Activated T-cell treated with anti-CD3 and anti-CD28 coated beads, Interleukin-2, amount 50 U/mL, for 4 hours (primary cell): ENCODE measurements at places on chromosomes 1 and 21. TPM values are rescaled to one million over a fixed set of nuclear protein-coding genes. Genes with fewer than 3 reads are reported as not detected.

The KCNE2 gene
- total RNA-seq = not detected

The SRSF4 gene
- total RNA-seq = 104 TPM

The CR1L gene
- not detected for total RNA-seq

The AUNIP gene
- total RNA-seq = 4.5 TPM

The EDN2 gene
- total RNA-seq = not detected

GRCh38 chr1:8571200-8571984 lies 246.0 kb downstream of the RERE start:
- no peak for DNase-seq

DNA sequence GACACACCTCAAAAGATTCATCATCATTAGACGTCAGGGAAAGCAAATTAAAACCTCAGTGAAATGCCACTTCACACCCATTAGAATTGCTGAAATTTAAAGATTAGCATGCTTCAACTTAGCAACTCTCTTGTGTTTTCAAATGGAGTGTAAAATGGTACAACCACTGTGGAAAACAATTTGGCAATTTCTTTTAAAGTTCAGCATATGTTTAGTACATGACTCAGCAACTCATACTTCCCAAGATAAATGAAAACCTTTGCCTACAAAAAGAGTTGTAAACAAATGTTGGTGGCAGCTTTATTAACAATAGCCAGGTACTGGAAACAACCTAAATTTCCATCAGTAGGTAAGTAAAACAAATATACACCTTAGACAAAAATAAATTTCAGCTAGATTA lies 42.7 kb downstream of the ST3GAL3 start:
- no peak for DNase-seq

DNA sequence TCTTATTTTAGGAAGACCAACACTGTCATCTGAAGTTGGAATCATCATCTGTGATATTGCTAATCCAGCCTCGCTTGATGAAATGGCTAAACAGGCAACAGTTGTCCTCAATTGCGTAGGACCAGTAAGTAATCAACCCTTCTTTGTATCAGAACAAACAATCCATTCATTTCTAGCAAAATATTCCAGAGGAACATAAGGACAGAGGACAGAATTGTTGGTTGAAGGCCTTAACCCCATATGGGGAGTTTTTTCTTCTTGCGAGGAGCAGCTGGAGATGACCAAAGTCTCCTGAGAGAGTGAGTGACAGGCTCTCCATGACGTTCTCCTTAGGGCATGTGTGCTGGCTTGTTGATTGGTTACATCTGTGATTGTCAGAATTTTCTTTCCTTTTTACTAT lies 2.7 kb downstream of the SCCPDH start:
- DNase-seq = no peak

DNA sequence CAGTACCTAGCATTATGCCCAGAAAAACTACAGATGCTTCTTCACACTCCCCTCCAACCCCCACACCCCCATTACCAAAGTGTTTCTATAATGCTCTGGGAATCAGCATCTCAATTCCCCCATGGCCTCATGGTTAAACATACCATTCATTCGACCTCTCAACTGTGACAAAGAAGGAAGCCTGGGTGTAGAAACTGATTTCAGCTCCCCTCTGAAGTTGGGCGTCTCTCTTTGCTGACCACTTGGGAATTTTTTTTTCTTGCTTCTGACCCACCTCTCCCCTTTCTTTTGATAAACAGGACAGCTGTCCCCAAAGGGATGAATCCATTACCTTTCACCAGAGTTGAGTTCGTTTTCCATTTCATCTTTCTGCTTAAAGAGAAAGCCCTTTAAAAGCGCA lies 116.4 kb upstream of the HOOK1 start:
- no peak for DNase-seq

- no peak for DNase-seq
These were observed 83.9 kb downstream of the NOS1AP start for GRCh38 chr1:162153374-162153773.

DNA sequence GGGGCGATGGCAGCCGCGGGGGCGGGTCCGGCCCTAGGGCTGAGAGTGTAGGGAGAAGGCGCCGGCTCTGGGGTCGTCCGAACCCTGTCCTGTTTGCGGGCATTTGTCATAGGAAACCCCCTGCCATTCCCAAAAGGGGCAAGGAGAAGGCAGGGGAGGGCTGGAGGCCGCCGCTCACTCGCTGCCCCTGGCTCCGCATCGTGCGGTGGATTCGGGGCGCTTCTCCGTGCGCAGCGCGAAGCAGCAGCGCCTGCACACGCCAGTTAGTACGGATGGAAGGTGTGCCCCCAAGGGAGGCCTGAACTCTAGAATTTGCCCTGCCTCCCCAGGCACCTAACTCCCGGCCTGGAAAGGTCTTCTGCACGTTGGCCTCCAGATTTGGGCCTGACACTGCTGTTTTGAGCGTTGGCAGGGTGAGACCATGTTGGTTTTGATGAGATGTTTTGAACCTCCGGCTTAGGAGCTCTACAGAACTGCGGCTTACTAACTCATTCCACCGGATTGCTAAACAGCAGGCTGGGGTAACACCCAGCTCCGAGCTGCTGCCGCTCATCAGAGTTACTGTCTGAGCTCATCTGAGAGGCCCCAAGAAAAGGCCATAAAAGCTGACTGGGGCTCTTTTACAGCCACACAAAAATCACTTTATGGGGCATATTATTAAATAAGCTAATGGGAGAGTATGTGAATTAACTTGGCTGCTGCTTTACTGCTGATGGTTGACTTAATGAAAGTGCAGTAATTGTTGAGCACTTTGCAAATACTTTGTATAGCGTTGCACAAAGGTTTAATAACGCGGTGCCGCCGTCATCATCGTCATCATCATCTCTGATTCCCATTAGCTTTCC lies 987 bp downstream of the GPR137B start:
- no peak for DNase-seq

- no peak for DNase-seq
These were observed 1.2 kb downstream of the TAL1 start for GRCh38 chr1:47230692-47231300.

- peak; percentile 41 for DNase-seq
These were observed 2.0 kb upstream of the PIP5K1A start for GRCh38 chr1:151196292-151196800.

- no peak for DNase-seq
These were observed 91.2 kb downstream of the UBIAD1 start for GRCh38 chr1:11364170-11364569.

DNA sequence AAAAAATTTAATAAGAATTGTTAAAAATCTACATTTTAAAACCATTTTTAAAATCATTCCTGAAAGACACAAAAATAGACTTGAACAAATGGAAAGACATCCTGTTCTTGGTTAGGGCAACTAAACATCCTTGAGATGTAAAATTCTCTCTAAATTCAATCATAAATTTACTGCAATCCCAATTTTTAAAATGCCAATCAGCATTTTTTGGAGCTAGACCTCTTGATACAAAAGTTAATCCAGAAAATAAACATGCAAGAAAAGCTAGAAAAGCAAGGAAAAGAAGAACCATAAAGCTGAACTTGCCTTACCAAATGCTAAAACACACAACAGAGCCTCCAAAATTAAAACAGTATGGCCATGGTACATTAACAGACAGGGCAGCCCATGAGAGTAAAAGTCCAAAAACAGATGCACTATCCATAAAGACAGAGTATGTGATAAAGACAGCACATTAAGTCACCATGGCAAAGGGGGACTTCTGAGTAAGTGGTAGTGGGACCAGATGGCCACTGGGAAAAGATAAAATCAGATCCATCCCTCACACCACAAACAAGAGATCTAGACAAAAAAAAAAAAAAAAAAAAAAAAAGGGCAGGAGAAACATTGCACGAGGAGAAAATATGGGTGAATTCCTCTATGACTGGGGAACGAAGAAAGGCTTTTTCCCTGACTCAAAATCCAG lies 51.4 kb downstream of the NPHP4 start:
- no peak for DNase-seq

GRCh38 chr1:103900005-103900404 lies 150.3 kb downstream of the AMY1C start:
- DNase-seq = no peak

GRCh38 chr21:17578876-17579275 lies 33.8 kb downstream of the BTG3 start:
- DNase-seq = no peak

GRCh38 chr1:203038891-203039608 lies 12.8 kb downstream of the PPFIA4 start:
- peak; percentile 64 for DNase-seq

DNA sequence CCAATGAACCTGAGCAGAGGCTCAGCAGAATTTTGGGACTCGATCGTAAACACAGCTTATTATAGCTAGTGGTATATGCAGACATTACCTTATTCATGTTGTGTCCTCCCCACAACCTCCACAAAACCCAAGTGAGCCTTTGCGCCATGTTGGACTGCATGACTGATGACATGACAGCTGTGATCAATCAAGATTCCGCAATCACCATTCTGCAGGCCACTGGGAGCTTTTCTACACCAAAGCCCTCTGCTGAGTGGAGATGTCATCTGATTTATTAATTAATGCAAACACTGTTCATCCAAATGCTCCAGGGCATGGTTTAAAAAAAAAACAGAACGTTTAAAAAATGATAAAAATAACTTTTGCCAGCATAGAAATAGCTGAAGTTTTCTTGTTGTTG lies 7.9 kb upstream of the SRP9 start:
- no peak for DNase-seq

DNA sequence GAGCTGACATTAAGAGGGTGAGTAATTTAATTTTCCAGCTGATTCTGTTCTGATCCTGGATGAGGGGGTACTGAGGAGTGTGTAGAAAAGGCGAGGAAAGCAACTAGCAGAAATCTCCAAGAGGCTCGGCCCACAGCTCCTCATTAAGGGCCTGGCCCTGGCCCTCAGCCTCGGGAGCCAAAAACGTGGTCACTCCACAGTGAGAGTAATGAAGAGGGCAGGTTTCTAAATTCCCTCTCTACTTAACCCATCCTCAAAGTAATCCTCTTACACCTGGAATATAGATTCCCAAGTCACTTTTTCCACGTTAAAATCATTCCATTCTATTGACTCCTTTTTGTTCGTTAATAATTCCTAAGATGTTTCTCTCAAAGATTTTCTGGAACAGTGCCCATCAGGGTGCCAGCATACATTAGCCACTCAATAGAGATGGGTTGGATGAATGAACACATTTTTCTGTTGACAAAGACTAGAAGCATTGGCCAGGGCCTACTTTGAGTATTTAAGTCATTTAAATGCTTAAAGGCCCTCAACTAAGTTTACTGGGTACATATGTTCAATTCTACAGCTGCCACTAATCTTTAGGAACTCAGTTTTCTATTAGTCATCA lies 1.1 kb upstream of the COL11A1 start:
- DNase-seq = no peak

GRCh38 chr1:155081472-155082300 lies 3.0 kb downstream of the EFNA3 start:
- DNase-seq = peak; percentile 39

GRCh38 chr1:216765346-216766300 lies 42.4 kb upstream of the ESRRG start:
- no peak for DNase-seq

DNA sequence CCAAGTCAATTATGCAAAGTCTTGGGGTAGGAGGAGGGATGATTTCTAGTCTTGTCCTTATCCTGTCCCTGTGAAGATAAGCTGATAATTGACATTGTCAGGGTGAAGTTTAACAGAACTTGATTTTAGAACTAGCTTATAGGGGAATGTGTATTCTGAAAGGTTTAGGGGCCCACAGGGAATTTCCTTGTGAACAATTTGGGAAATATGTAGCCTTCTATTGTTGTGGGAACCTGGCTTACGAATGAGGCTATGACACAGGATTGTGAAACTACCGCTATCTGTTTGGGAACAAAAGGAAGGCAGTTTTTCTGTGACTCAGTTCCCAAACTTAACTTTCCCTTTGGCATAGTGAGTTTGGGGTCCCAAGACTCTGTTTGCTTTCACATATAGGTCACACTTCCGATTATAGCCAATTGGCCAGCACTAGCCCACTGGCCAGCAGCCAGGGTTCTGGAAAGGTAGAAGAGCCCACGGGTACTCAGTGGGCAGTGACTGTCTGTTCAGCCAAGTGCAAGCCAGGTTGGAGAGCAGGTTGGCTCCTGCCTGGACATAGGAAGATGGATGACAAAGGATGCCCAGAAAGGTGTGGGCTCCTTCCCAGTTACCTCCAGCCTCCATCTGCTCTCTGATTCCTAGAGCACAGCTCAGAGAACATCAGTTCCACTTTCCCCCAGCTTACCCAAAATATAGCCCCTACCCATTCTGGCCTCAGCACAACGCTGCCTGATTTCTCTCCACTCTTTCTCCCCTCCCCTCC lies 35.5 kb downstream of the H3-3A start:
- no peak for DNase-seq

GRCh38 chr1:216015116-216015515 lies 408.1 kb downstream of the USH2A start:
- no peak for DNase-seq

DNA sequence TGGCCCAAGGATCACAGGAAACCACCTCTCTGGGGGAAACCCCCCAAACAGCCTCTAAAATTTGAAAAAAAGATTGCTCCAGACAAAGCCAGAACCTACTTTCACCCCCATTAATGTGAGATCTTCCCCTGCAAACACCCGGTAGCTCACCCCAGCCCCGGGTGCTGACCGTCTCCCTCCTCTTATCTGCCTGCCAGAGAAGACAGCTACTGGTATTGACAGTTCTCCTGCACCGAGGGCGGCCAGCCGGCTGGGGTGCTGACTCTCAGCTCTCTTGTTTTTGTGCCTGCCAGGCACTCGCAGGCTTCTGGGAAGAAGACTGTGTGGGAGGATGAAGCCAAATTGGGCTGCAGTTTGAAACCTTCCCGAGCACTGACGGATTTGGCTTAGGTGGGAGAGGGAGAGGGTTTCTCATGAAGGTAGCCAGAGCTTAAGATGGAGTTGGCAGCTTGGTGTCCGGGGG lies 48.2 kb downstream of the RASSF5 start:
- DNase-seq = no peak

DNA sequence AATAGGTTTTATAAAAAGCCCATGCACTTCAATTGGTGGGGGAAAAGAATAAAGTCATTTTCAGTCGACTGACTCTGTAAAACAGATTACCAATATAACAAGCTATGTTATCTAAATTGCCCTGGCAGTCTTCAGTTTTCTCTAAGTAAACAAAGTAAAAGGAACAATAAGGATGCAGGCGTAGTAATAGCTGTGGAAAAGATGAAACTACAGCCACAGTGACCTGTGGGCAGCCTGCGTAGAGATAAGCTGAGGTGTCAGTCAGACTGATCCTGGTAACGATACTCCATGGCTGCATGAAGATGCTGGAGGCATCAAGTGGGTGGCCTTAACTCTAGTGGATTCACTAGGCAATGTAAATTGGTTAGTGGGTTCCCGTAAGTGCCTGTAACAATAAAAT lies 29.3 kb downstream of the CLCC1 start:
- DNase-seq = no peak

GRCh38 chr1:55347866-55348265 lies 132.7 kb upstream of the USP24 start:
- DNase-seq = no peak

- no peak for DNase-seq
These were observed 40.4 kb downstream of the BACE2 start for GRCh38 chr21:41208376-41208763.
